ENCODE measurements at places on chromosomes 3 and 15.

- no peak for DNase-seq
Observed at GRCh38 chr3:117688583-117688982, 979.0 kb downstream of the TUSC7 start.

DNA sequence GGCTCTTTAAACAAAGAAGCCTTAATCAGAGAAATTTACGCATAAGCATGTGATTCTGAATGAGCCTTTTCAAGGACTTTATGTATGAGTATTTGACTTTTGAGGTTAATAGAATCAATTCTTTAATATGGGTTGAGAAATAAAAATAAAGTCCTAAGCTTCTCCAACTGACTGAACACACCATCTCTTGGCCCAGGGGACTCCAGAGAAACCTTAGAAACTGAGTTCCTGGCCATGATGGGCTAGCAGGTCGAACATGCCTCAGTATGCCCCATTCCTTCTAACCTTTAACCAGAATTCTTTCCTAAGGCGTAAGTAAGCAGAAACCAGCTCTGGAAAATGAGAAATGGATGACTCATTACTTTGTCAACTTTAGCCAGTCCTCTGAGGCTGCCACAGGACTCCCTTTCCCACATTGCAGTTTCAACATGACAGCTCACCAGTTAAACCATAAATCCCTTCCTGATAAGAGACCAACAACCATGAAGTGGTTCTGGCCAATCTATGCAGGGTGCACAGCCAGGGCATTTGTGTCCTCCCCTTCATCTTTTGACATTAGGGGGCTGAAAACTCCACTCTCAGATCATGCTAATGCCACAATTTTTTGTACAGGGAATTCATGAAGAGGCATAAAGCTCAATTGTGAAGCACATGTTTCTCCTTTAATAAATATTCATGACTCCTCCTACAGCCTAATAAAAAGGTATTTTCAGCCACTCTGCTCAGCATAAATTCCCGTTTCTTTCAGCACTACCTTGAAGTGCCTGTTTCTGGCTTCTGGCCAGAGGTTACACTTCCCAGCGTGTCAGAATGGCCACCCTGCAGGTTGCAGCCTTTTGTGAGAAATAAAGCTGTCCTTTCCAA lies 33.3 kb downstream of the TM4SF18 start:
- DNase-seq = no peak

GRCh38 chr3:182469086-182469485 lies 324.2 kb upstream of the ATP11B start:
- DNase-seq = no peak

- DNase-seq = no peak
Observed at GRCh38 chr15:22955544-22956119, 24.5 kb downstream of the CYFIP1 start.

DNA sequence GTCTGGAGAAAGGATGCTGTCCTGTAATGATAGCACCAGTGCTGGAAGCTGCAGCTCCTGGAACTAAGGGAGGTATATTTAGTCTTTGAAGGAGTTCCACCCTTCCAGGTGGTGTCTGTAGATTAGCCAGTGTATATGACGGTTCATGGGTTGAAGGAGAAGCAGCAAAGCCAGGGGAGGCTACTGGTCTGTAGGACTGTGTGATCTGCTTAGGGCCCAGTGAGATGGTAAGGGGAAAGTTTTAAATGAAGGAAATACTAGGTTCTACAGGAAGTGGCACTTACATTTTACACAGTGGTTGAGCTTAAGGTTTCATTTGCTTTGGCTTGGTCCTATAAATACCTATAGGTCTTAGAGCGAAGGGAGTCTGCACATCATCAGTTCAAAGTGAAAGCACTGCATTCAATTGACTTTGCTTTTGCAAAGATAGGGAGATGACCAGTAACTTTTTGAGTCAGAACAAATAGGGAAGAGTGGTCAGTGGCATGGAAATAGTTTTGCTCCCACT lies 5.6 kb downstream of the SLC25A38 start:
- DNase-seq = no peak

GRCh38 chr3:105388176-105388575 lies 21.5 kb downstream of the ALCAM start:
- DNase-seq = no peak

DNA sequence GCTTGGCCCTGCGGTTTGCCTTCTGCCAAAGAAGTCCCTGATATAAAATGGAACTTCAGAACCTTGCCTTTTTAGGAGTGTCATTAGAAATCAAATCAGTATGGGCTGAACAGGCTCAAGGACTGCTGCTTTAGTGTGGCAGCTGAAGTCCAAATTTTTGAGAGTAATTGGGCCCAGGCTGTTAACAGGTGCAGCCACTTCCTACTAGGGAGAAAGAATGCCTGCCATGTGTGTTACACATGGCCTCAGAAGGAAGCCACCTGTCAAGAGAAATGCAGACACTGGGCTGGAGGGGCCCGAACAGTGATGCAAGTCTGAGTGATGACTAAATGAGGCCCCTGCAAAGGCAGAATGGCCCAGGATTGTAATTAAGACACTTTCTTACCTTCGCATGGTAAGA lies 786.7 kb upstream of the CFAP20DC start:
- no peak for DNase-seq

- DNase-seq = no peak
Observed at GRCh38 chr3:101542957-101543356, 18.7 kb upstream of the TRMT10C start.

- no peak for DNase-seq
Observed at GRCh38 chr3:189689625-189690024, 58.4 kb downstream of the TP63 start.

- no peak for DNase-seq
Observed at GRCh38 chr15:35166730-35167359, 81.8 kb upstream of the NANOGP8 start.

- DNase-seq = no peak
Observed at GRCh38 chr3:148932972-148933371, 58.4 kb upstream of the GYG1 start.

- DNase-seq = no peak
Observed at GRCh38 chr15:98035577-98036010, 75.1 kb downstream of the ARRDC4 start.

DNA sequence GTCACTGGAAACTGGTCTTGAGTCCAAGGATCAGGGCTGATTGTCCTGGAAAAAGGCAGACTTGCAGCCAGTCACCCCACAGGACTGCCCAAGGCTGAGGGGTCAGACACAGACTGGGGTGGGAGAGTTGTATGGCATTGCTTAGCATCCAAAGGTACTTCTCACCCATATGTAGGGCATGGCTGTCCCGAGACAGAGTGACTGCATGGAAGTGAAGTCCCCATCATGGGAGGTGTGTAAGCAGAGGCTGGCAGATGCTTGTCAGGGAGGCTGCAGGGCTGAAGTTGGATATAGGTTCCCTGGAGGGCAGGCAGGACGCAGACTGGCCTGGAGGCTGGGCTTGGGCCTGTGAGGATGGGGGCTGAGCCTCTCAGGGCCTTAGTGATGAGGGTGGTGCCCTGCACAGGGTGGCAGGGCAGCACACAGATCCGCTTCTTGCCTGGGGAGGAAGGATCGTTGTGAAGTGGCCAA lies 31.1 kb downstream of the PSTPIP1 start:
- no peak for DNase-seq

GRCh38 chr3:153783106-153783505 lies 338.1 kb upstream of the ARHGEF26 start:
- no peak for DNase-seq

DNA sequence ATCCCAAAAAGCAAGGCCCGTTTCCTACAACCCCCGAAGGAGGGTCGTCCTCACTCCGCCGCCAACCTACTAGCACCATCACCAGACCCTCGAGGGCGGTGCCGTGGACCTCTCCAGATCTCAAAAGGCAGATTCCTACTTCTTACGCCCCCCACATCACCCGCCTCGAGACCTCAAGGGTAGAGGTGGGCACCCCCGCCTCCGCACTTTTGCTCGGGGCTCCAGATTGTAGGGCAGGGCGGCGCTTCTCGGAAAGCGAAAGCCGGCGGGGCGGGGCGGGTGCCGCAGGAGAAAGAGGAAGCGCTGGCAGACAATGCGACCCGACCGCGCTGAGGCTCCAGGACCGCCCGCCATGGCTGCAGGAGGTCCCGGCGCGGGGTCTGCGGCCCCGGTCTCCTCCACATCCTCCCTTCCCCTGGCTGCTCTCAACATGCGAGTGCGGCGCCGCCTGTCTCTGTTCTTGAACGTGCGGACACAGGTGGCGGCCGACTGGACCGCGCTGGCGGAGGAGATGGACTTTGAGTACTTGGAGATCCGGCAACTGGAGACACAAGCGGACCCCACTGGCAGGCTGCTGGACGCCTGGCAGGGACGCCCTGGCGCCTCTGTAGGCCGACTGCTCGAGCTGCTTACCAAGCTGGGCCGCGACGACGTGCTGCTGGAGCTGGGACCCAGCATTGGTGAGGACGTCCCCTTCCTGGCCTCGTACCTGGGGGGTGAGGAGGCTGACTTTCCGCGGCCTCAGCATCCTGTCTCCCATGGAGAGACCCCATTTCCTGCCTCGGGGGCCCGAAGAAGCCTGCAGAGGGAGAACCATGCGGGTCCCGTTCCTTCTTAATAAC lies at the start of gene MYD88:
TSS of gene MYD88 (plus strand) at position 313 of the 842 bp plus-strand sequence. CDS start at position 353, 40 bp downstream.
- peak; percentile 7 for DNase-seq

- DNase-seq = no peak
Observed at GRCh38 chr3:72974956-72975355, 21.7 kb upstream of the PPP4R2 start.

DNA sequence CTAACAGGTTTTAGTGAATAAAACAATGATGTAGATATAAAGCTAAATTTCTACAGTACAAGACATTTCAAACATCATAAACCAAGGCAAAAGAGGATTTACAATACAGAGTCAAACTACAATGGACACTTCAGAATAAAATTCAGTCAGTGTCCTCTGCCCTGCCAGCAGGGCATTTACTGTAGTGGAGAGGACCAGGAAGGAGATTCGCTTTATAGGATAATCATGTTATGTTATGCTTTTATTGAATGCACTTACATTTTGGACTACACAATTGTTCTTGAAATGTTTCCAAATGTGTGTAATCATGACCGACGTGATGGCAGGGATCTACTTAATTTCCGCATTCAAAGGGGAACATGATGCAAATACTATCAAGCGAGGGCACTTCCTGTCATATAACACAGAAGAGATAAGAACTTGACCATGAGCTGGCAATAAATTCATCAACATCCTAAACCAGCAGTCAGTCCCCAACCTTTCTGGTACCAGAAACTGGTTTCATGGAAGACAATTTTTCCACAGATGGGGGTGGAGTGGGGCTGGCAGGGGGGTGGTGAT lies 925.6 kb downstream of the FHIT start:
- DNase-seq = no peak

DNA sequence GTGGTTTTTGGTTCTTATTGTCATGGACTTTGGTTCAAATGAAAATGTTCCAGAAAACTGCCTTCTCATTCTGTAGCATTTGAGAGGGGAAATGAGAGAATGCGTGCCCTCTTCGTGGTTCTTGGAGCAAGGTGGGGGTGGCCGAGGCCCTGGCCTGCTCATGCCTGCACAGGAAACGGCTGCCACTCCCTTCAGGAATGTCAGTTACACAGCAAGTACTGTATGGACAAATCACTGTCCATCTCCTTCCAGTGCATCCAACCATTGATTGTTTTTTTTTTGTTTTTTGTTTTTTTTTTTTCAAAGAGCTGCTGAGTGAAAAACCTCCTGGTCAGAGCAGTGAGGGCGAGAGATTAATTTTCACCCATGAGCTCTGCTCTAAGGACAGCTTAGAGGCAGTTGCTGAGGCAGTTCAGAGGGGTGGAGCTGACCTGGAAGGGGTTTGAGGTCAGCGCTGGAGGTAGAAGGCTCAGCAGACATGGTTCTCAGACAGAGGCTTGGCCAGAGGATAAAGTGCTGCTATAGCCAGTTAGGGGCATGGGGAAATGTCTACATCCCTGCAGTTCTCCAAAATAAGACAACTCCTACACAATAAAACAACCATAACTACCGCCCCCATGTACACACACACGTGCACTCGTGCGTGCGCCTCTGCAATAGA lies 20.2 kb upstream of the KIF23 start:
- no peak for DNase-seq

- DNase-seq = no peak
Observed at GRCh38 chr15:74402873-74403587, 30.7 kb downstream of the SEMA7A start.

DNA sequence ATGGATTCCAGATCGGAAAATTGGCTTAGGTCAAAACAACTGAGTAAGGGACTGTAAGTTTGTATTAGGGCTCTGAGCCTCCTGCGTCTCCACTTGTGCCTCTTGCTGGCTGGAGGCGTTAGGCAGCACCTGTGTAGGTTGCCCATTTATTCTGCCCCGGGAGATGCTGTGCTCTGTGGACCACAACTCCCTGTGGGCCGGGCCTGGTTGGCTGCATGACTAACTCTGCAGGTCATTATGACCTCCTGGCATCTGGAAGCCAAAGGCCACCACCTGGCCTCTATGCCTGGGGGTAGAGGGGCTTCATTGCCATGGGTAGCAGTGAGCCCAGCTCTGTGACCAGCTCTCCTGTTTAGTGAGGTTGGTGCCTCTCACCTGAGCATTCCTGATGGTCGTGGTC lies 36.0 kb upstream of the BDH1 start:
- DNase-seq = no peak

DNA sequence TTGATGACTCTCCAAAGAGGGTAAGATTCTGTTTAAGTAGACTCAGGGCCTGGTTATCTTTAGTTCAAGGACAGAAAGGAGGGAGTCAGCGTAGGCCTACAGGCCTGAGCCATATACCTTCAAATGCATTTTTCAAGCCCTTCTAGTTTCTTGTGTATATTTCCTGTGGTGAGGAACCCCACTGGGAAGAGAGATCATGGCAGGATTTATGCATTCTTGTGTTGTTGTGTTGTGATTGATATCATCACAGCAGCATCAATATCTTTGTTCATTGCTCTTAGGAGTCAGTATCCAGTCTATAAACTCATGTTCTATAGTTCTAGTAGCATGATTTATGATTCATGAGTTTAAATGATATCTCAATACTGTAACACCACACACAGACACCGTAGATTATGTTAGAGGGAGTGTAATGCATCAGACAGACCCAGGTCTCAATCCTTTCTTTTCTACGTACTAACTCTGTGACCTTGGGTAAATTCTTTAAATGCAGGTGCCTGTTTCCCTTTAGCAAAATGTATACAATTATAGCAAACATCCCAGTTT lies 427.5 kb downstream of the PDCD6IP start:
- DNase-seq = no peak

DNA sequence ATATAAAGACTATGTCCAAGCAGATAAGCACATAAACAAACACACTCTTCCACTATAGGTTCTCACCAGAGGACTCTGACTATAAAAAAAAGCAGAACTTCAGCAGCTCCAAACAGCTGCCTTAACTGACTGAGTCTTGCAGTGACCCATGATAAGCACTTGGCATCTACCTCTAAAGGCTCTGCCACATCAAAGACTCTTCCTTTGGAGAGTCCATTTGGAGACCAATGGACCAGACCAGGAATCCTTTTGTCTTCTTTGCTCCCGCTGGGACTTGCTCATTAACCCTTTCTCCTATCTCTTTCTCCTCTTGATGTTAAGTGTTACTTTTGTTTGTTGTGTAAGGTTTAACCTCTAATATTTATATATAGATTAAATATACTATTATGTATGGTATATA lies 424.1 kb downstream of the RSL24D1 start:
- DNase-seq = no peak

GRCh38 chr3:107772016-107772415 lies 249.3 kb downstream of the BBX start:
- DNase-seq = no peak
